Frontal cortex (tissue), 4 donors: ENCODE measurements at places on chromosomes 2 and 18. TPM values are rescaled to one million over a fixed set of nuclear protein-coding genes. Genes with fewer than 3 reads are reported as not detected.
A peak's percentile ranks its signal among the peaks of the same experiment; 100 is the strongest.

- no peak for DNase-seq
These were observed 414.3 kb downstream of the ZNF804A start for GRCh38 chr2:185012643-185013042.

DNA sequence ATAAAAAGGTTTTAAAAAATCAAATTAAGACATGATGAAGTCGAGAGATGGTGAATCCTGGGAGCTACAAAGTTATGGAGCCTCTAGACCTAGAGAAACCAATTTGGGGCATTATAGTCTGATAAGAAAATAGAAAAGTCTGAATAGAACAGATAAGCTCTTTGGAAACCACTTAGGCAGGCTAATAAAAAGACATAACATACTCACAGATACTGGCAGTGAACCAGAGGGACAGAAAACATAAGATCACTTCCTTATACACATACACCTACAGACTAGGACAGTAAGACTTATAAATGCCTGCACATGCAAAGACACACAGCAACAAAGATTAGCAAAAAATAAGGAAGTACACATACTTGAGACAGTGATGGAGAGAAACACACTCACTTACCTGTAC, 20.0 kb downstream of the SMC6 start:
- DNase-seq: no peak

The FEV gene
- total RNA-seq: not detected

DNA sequence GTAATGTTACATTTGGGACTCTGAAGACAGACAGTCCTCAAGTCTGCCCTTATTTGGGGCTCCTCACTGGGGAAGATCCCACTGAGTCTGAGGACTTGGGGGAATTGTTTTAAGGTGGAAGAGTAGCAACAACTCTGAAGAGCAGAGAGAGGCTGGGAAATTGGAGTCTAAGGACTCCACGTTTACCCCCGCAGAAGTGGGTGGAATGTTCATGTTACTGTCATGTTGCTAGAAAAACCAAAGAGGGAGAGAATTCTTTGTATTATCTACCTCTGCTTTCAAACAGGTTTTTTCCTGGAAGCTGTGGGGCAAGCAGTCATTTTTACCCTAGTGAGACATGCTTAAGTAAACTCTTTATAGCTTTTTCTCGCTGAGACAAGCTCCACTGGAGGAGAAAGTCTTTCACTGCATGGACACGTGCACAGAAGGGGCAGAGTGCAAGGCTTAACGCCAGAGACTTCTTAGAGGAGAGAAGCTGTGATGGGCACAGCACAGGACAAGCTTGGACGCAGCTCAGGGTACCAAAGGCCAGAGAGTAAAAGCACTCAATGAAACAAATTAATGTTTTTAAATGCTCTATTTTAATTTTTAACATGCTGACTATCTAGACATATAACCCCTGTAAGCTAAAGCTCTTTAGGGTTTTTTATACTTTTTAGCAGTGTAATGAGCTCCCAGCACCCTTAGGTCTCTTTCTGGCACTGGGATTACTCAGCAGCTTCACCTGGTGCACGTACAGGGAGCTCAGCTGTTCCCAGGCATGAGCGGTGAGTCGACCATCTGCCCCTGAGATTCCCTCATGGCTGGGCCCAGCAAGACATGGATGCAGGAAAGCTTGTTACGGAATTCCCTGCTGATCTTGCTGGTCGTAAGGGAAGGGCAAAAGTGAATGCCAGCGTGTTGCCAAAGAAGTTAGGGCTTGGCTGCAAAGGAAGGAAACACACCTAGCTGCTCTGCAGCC, 54.5 kb upstream of the BIN1 start:
- no peak for DNase-seq

The PRKAG3 gene
- not detected for total RNA-seq

- DNase-seq: no peak
These were observed 2181.4 kb upstream of the PIK3C3 start for GRCh38 chr18:39773646-39774045.

DNA sequence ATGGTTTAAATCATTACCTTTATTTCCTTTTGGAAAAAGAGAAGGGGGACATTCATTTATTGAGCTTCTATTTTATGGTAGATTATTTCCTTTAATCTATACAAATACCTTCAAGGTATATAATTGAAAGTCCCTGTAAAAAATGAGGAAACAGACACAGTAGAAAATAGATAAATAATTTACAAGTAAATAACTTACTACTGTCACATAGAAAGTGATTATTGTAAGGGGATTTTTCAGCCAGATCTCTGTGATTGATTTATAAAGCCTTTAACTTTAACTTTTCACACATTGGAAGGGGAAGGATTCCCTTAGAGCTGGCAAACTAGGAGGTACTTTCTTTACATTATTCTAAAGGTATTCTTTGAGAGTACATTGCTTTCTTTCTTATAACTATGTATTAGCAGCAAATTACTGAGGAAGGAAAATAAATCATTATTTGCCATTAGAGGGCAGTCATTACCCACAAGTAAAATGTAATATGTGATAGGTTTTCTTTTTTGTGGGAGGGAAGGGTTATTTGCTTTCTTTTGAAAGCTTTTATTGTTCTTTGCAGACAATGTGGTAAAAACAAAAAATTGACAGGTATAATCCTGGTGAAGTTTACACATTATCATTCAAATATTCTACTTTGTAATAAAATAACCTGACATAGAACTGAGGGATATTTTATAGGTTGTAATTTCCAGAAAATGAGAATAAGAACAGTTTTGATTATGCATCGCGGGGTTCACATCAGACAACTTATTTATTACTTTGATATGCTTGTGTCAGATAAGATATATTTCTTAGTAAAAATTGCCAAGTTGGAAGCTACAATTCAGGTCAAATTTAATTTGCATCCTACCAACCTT, 24.8 kb upstream of the RPE start:
- peak; percentile 18 for DNase-seq

The LBH gene
- 68.9 TPM for total RNA-seq

The ALPI gene
- not detected for total RNA-seq

- no peak for DNase-seq
These were observed 269.0 kb downstream of the TFCP2L1 start for GRCh38 chr2:121015971-121016485.

- no peak for DNase-seq
These were observed 46.6 kb upstream of the XIRP2 start for GRCh38 chr2:166841679-166842078.

- DNase-seq: no peak
These were observed 16.6 kb downstream of the THAP4 start for GRCh38 chr2:241620419-241620769.

DNA sequence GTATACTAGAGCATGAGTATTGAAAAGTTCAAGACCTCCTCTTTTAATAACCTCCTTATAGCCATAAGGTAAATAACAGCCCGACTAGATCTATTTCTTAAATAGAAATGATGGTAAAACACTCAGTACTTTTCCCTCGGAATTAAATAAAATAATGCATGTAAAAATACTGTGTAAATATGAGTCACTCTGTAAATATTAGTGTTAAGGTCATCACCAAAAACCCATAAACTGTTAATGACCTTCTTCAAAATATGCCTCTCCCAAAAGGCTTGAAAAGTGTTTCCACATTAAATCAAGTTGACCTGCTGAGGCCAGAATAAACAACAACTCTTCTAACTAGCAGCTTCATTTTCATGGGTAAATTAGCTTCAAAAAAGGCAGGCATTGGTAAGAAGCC, 25.3 kb upstream of the BZW1 start:
- DNase-seq: no peak

- DNase-seq: no peak
These were observed 15.8 kb upstream of the EXOC6B start for GRCh38 chr2:72841462-72842125.

The LHCGR gene
- total RNA-seq: under 0.01 TPM

The SLC23A3 gene
- total RNA-seq: under 0.01 TPM

The NT5C1B gene
- not detected for total RNA-seq

The CNTNAP5 gene
- 30.6 TPM for total RNA-seq

DNA sequence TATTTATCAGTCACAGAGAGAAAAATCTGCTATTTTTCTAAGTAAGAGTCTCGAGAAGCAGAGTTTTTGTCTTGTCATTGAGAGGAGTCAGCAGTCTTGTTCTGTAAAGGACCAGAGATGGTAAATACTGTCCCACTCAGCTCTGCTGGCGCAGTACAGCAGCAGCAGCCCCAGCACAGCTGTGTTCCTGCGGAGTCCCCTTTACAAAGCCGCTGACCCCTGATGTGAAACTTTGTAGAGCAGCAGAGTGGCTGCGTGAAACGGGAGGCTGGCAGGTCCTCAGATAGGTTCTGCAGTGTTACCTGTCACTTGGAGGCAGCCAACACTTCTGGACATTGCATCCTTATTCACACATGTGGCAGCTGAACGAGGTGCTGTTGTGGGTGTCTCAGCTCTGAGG, 45.2 kb downstream of the TMEM185B start:
- no peak for DNase-seq
